Esophagus mucosa (tissue), 1 donor: ENCODE measurements at places on chromosomes 2 and 18.

- ATAC-seq = no peak
Measured at GRCh38 chr2:85953476-85953875, 64.7 kb upstream of the ST3GAL5 start.

- ATAC-seq = peak; percentile 48
Measured at GRCh38 chr18:48345596-48345995, 63.6 kb downstream of the ZBTB7C start.

DNA sequence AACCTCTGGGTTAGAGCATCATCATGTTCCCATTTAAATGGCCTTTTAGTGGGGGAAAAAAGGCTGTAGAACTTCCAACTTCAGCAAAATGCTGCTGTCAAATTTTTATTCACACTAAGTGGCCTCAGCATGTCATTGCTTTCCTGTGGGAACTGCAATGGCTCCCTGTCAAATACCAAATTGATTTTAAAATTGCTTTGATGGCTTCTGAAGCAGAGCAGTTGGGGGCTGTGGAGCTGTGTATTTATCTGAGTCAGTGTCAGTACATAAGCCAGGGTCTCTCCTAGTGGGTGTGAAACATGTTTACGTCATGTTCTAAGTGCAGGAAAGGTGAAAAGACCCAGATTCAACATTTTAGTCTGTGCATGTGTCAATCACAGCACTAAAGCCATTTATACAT, 171.3 kb downstream of the CDH19 start:
- ATAC-seq = no peak

GRCh38 chr2:43278564-43279220, 52.3 kb upstream of the ZFP36L2 start:
- ATAC-seq = no peak

GRCh38 chr18:24086082-24086481, 52.8 kb upstream of the CABYR start:
- ATAC-seq = no peak

DNA sequence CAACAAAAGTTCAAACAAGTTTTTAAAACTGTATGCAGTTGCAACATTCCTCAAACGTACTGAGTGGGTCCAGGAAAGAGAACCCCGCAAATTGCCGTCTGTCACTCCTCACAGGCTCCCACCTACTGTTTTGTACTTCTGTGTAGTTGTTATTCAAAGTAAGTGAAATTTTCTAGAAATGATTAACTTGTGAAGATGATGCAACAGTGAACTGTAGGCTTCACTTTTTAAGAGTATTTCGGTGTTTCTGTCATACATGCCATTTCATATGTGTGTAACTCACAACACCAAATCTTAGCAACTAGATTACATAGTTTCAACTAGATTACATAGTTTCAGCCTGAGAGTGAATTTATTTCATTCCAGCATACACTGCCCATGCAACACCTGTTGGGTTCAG, 226.0 kb upstream of the TANK start:
- ATAC-seq = no peak

GRCh38 chr2:1623906-1624445, 120.3 kb downstream of the PXDN start:
- no peak for ATAC-seq
